Ascending aorta (tissue), 2 donors: ENCODE measurements at places on chromosomes 2 and 18. TPM values are rescaled to one million over a fixed set of nuclear protein-coding genes. Genes with fewer than 3 reads are reported as not detected.

- no peak for DNase-seq
- no peaks in the 10 kb centered on the region for H3K4me1 ChIP-seq
- no peaks in the 10 kb centered on the region for H3K36me3 ChIP-seq
- H3K27me3 ChIP-seq: no peaks in the 10 kb centered on the region
- H3K27ac ChIP-seq: no peak overlapping the region
Measured at GRCh38 chr2:36618381-36618780, 20.4 kb upstream of the FEZ2 start.

DNA sequence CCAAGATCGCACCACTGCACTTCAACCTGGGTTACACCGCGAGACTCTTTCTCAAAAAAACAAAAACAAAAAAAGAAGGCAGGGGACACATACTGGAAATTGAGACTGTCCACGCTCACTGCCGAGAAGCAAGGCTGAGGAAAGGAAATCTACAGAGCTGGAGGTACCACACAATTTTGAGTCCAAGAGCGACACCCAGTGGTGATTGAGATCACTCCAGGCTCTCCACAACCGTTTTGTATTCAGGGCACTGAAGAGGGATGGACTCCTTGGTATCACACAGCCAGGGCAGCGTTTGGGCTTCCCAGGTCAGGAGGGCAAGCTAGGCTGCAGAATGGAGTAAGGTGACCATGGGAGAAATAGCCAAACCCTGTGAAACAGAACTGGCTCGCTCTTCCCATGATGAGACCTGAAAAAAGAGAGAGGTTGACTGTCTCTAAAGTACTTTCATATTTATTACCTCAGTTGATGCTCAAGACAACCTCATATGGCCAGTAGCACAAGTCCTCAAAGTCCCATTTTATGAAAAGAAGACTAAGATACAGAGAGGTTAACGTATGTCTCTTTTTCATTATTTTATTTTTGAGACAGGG is 74.5 kb upstream of the YPEL5 start:
- H3K36me3 ChIP-seq: no peaks in the 10 kb centered on the region
- no peak overlapping the region for H3K4me3 ChIP-seq
- DNase-seq: no peak
- H3K4me1 ChIP-seq: no peaks in the 10 kb centered on the region
- H3K27me3 ChIP-seq: no peaks in the 10 kb centered on the region
- H3K27ac ChIP-seq: no peak overlapping the region

GRCh38 chr2:212912445-212913103 is 238.8 kb downstream of the IKZF2 start:
- H3K4me3 ChIP-seq: no peak overlapping the region
- no peaks in the 10 kb centered on the region for H3K4me1 ChIP-seq
- H3K27me3 ChIP-seq: no peaks in the 10 kb centered on the region
- DNase-seq: no peak
- H3K36me3 ChIP-seq: no peaks in the 10 kb centered on the region

DNA sequence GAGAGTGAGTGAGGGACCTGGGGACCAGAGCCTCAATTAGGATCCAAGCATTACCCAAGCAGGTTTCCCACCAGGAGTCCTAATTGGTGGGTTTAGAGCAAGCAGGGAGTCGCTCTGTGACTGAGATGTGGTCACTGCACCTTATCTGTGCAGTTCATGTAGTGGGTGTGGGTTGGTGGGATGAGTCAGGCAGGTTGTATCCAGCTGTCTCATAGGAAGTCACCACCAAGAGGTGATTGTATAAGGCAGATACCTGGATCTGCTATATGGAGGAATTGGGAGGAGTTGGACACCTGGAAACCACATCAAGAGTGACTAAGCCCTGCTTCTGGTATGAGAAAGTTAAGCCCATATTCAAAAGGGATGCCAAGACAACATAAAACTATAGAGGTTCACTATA is 106.8 kb downstream of the ARHGAP28 start:
- H3K36me3 ChIP-seq: no peaks in the 10 kb centered on the region
- H3K27ac ChIP-seq: no peak overlapping the region
- H3K4me1 ChIP-seq: no peaks in the 10 kb centered on the region

DNA sequence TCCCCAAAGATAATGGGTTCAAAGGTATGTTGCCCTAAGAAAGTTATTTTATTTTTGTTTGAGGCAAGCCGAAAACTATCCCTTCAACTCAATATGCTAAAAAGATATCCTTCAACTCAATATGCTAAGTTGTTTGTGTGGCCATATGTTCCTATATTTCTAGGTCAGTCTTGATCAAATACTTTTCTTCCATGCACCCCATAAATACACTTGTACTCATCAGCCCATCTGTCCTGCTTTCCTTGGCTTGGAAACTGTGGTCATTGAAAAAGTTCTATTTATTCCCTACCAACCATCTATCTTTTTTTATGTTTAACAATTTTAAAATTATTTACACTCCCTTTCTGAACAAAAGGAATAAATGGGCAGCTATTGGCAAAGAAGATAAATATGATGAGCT is 447.7 kb downstream of the NRXN1 start:
- H3K27me3 ChIP-seq: no peaks in the 10 kb centered on the region
- H3K27ac ChIP-seq: no peak overlapping the region
- H3K36me3 ChIP-seq: no peaks in the 10 kb centered on the region
- H3K4me1 ChIP-seq: no peaks in the 10 kb centered on the region
- no peak for DNase-seq

The TMEFF2 gene
- total RNA-seq: not detected

DNA sequence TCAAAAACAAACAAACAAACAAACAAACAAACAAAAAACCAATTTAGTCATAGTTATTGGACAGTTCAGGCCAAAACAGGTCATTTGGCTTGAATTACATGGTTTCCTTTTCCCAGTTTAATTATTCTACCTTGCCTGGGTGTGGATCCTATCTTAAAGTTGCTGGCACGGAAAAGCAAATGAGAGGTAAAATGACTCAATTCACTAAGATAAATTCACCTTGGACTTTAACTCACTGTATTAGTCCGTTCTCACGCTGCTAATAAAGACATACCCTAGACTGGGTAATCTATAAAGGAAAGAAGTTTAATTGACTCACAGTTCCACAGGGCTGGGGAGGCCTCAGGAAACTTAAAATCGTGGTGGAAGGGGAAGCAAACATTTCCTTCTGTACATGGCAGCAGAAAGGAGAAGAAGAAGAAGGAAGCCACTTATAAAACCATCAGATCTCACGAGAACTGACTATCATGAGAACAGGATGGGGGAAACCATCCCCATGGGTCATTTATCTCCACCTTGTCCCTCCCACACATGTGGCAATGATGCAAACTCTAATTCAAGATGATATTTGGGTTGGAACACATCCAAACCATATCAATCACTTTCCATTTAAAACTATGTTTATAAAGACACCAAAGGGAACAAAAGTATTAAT is 22.5 kb upstream of the TRAPPC8 start:
- H3K4me1 ChIP-seq: no peaks in the 10 kb centered on the region
- no peak for DNase-seq
- H3K27ac ChIP-seq: no peak overlapping the region
- H3K27me3 ChIP-seq: no peaks in the 10 kb centered on the region
- H3K4me3 ChIP-seq: no peak overlapping the region

- no peak for DNase-seq
- H3K27ac ChIP-seq: no peak overlapping the region
- no peaks in the 10 kb centered on the region for H3K4me1 ChIP-seq
- H3K4me3 ChIP-seq: no peak overlapping the region
- no peaks in the 10 kb centered on the region for H3K36me3 ChIP-seq
Measured at GRCh38 chr2:36812196-36812595, 115.7 kb downstream of the VIT start.

The SNORC gene
- total RNA-seq: not detected

The TMEM247 gene
- not detected for total RNA-seq

The ADI1 gene
- 40.9 TPM for total RNA-seq

GRCh38 chr18:71760541-71760940 is 783.6 kb downstream of the CBLN2 start:
- no peak overlapping the region for H3K4me3 ChIP-seq
- H3K36me3 ChIP-seq: no peaks in the 10 kb centered on the region
- no peaks in the 10 kb centered on the region for H3K27me3 ChIP-seq
- H3K27ac ChIP-seq: no peak overlapping the region

The PRKAG3 gene
- not detected for total RNA-seq

The AKAIN1 gene
- total RNA-seq: not detected

The CYP26B1 gene
- total RNA-seq: 18.6 TPM

The MAPK4 gene
- total RNA-seq: 1.2 TPM

DNA sequence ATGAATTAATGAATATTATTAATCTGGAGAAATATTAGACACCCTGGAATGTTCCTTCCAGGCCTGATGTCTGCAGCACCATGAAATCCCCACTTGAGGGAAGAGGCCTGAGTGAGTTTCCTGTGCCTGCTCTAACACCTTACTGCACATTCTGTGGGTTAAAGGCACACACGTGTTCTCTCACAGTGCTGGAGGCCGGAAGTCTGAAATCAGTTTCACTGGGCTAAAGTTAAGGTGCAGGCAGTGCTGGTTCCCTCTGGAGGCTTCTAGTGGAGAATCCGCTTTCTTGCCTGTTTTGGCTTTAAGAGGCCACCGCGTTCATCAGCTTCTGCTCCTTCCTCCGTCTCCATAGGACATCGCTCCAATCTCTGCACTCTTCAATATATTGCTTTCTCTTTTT is 48.7 kb downstream of the ACKR3 start:
- no peak overlapping the region for H3K27ac ChIP-seq
- H3K36me3 ChIP-seq: no peaks in the 10 kb centered on the region
- no peaks in the 10 kb centered on the region for H3K27me3 ChIP-seq
- no peaks in the 10 kb centered on the region for H3K4me1 ChIP-seq

The NEMP2 gene
- 0.43 TPM for total RNA-seq

The NTSR2 gene
- not detected for total RNA-seq

The PAX8 gene
- total RNA-seq: 0.11 TPM

- no peaks in the 10 kb centered on the region for H3K27me3 ChIP-seq
- no peak overlapping the region for H3K27ac ChIP-seq
- H3K36me3 ChIP-seq: no peaks in the 10 kb centered on the region
- no peaks in the 10 kb centered on the region for H3K4me1 ChIP-seq
- no peak for DNase-seq
- no peak overlapping the region for H3K4me3 ChIP-seq
Measured at GRCh38 chr2:20391951-20392699, 41.5 kb upstream of the PUM2 start.

DNA sequence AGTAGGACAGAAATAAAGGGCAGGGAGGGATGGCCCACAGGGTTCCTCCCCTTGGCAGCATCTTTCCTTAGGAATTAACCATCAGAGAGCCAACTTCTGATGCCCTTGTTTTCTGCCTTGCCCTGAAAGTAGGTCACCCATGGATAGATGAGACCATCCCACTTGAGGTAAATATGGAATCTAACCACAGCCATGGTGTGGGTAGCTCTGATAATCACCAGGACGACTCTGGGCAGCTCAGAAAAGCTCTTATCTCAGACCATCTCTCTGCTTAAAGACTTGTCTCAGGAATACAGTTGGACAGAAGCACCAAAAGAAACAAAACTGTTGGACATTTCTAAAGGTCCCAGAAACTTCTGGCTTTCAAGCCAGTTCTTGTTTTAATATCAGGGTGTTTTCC is 101.4 kb upstream of the CELF4 start:
- no peaks in the 10 kb centered on the region for H3K36me3 ChIP-seq
- no peak overlapping the region for H3K27ac ChIP-seq
- H3K4me3 ChIP-seq: no peak overlapping the region
- no peaks in the 10 kb centered on the region for H3K4me1 ChIP-seq
- DNase-seq: no peak
- no peaks in the 10 kb centered on the region for H3K27me3 ChIP-seq

DNA sequence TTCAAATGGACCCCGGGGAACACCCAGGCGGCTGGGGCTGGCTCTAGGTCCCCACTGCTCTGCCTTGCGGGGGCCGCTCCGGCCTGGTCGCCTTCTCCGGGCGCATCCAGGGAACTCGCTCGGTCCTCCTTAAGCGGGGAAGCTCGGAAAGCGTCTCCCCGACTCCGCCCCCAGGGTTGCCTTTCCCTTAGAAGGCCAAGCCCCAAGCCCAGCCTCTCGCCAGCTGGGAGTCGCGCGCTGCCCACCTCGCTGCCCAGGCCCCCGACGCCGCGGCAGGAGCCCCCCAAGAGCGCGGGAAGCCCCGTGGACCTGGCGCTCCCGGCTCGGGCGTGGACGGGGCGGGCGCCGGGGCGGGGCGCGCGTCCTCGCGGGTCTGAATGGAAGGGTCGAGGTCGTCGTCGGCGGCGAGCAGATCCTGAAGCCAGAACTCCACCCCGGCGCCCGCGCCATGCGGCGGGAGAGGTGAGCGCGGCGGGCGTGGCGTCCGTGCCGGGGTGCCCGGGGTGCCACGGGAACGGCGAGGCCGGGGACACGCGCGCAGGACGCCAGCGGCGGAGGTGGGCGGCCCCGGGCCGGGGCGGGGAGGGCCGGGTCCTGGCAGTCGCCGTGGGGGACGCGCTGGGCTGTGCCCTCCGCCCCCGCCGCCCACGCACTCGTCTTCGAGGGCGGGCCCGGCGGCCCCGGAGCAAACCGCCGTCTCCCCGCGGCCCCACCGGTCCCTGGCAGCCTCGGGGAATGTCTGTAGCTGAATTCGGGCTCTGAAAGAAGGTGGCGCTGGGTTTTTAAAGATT is at the start of gene BOK:
Gene BOK (plus strand): TSS at position 214 of the 791 bp plus-strand sequence. CDS start 739 bp downstream, outside the sequence.
- peak within 1 kb of the TSS; percentile 82 for H3K4me3 ChIP-seq
- peaks cover 16% of the 10 kb centered on the region for H3K4me1 ChIP-seq
- peaks cover 3% of the 10 kb centered on the region for H3K36me3 ChIP-seq
- peak within 1 kb of the TSS; percentile 64 for H3K27ac ChIP-seq

DNA sequence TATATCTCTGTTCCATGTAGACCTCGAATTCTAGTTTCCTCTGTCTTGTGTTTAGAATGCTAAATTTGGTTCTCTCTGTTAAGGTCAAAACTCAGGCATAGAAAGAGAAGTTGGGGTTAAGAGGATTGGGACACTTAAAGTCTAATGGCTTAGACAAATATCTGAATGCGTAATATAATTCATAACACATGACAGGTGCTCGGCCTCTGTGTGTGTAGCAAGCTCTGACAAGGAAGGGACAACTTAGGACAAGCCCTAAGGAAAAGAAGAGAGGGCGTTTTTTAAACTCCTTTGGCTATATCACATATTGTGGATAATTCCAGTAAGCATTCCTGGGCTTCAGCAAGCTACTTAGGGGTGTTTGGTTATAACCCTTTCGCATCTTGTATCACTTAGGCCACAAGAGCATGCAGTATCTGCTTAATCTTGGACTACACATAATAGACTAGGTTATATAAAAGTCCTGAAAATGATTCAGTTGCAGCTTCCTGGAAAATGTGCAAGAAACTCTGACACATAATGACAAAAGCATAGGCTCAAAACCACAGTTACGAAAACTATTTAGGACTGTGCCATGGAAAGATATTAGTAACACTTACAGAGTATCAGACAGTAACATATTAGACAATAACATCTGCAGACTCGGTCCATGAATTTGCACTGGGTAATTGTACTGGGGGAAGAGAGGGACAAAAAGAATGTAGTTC is 16.1 kb upstream of the CREB1 start:
- no peaks in the 10 kb centered on the region for H3K27me3 ChIP-seq
- no peak for DNase-seq
- peak overlapping the region; percentile 69 for H3K27ac ChIP-seq
- H3K4me3 ChIP-seq: no peak overlapping the region
- H3K36me3 ChIP-seq: no peaks in the 10 kb centered on the region

The NEU2 gene
- total RNA-seq: not detected

DNA sequence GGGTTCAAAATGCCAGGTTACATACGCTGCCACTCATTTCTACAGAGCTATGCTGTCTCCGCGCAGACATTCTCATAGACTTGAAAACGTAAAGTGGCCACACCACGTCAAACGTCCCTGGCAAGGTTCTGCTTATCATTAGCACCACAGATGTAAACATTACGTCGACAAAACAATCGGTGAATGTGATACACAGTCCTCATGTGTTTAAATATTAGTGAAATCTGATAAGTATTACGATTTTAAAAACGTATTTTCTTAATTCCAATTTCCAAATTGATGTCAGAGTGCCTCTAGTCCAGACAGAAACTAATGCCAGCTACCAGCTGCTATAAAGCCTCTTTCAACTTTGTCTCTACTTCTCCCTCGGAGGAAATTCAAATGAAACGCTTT is 1.2 kb downstream of the STK17B start:
- peak overlapping the region; percentile 90 for H3K4me3 ChIP-seq
- H3K4me1 ChIP-seq: no peaks in the 10 kb centered on the region
- H3K27me3 ChIP-seq: no peaks in the 10 kb centered on the region
